ENCODE measurements at places on chromosomes 7 and 10.

GRCh38 chr10:101512738-101513137, 75.3 kb downstream of the POLL start:
- DNase-seq: no peak

DNA sequence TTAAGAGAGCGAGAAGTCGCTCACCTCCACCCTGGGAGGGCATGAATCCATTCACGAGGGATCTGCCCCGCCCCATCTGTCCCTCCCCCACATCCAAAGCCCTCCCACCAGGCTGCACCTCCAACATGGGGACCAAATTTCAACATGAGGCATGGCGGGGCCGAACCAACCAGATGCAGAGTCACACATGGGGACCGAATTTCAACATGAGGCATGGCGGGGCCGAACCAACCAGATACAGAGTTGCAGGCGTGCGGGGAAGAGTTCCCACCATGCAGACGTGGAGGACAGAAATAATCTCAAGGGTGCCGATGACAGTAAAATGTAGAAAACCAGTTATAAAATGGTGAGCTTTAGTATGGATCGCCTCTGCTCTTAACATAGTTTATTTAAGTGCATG, 564.4 kb downstream of the DNAJB6 start:
- DNase-seq: no peak

DNA sequence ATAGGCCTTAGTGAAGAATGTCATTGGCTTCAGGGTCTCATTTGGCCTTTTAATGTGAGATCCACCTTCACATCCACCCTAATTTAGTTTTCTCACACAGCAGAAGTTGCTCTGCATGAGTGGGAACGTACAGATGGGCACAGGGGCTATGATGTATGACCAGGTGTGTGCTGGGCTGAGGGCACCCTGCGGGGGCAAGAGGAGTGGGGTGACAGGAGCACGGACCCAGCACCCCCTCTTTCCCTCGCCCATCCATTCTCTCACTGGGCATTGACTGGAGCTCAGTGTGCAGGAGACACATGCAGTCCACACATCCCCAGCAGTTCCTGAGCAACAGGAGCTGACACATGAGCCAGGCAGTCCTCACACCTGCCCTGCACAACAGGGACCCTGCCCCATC, 95.1 kb upstream of the PPP2R2D start:
- no peak for DNase-seq

- DNase-seq: no peak
Observed at GRCh38 chr10:24415455-24416125, 206.7 kb downstream of the KIAA1217 start.

- DNase-seq: no peak
Observed at GRCh38 chr7:54596747-54597146, 54.6 kb downstream of the VSTM2A start.

DNA sequence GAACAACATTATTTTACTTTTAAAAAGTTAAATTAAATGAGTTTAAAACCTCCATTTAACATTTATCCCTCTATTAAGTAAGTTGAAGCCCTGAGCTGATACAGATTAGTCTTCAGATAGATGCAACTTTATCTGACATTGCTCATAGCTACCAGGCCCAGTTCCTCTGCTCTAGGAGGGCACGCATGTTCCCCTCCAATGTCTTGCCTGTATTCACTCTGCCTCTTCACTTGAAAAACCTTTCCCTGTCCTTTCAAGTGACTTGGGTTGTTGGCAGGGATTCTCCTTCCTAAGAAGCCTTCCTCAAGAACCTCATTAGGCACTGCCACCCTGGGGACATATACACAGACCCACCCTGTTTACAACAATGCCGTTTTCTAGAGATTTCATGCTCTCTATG, 270.4 kb downstream of the RELN start:
- no peak for DNase-seq

DNA sequence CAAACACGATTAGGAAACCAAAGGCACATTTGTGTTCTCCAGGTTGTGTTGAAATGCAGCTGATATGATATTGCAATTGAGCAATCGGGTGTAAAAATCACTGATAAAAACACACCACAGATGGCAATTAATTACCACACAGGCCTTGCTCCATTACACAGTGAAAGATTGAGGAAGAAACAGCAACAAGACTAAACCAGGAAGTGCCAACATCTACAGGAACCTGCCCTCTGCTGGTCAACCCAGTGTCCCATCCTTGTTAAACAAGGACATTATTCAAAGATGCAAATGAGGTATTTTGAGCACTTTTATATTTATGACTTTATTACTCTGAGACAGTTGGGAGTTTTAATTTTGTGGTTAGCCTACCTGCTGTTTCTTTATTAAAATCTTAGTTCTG, 765.6 kb upstream of the GHITM start:
- no peak for DNase-seq

DNA sequence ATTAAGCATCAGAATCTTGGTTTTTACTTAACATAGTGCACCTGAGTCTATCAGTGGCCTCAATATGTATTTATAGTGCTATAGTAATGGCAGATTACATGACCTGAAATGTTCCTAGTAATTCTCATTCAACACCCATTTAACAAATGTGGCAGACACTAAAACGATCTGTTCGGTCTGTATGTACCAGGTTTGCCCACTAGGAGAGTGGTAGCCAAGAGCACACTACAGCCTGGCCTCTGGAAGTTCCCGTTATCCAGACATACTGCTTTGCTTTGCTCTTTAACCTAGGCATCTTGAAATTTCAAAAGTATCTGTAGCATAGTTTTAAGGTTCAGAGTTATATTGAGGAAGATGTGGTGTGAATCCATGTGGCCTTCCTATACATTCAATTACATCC, 395.7 kb upstream of the NRG3 start:
- DNase-seq: no peak

- DNase-seq: no peak
Observed at GRCh38 chr7:114405427-114405826, 9.2 kb upstream of the FOXP2 start.

- DNase-seq: no peak
Observed at GRCh38 chr7:71311576-71311975, 179.6 kb downstream of the GALNT17 start.

- no peak for DNase-seq
Observed at GRCh38 chr10:132467464-132468149, 70.0 kb upstream of the INPP5A start.

DNA sequence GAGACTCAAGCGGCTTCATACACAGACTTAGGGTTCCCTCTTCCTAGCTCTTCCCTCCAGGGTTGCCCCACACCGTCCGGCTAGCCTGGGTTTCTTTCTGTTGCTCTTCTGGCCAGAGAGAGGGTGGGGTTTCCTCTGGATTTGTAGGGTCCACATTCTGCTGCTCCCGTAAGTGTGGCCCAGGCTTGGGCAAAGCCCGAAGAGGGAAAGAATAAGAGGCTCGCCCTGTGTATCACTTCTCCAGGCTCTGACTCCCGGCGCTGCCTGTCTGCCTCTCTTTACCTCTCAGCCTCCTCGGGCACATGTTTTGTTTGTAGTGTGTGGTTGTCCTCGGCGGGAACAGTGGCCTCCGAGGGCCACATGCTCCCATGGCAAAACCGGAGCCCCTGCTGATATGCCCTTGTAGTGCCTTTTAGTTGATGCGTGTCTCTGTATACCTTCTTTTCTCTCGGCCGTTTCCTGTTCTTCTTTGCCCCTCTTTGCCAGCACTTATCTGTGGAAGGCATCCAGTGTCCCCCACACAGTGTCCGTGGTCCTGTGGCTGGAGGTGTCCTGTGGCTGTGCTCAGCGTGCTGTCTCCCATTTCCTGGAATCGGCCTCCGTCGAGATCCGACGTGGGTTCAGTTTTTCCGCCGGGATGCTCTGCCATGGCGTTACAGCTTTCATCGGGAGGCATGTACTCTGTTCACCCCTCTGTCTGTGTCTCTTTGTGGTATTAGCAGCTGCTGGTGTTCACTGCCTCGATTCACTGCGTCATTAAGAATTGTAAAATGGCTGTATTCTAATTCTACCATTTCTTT, 102.9 kb downstream of the INPP5A start:
- no peak for DNase-seq

- DNase-seq: peak; percentile 94
Observed at GRCh38 chr10:118046395-118047156, at the start of gene RAB11FIP2. Gene RAB11FIP2 (minus strand): TSS chr10:118046941. CDS start chr10:118046163, 778 bp downstream.

DNA sequence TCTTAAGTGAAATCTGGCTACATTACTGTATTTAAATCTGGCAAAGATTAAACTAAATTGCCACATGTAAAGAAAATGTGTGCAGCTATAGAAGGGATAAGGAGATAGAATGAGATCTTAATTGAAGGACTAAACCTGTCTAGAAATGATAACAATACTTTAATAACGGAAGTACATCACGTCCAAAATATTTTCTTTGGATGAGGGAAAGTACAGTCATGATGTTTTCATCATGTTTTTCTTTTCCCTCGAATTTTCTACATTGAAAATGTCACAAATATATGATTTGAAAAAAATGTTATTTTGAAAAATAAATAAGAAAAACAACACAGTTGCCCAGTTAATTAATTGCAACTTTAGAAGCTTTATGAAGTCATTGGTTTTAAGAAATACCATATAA, 143.9 kb downstream of the ETV1 start:
- no peak for DNase-seq

DNA sequence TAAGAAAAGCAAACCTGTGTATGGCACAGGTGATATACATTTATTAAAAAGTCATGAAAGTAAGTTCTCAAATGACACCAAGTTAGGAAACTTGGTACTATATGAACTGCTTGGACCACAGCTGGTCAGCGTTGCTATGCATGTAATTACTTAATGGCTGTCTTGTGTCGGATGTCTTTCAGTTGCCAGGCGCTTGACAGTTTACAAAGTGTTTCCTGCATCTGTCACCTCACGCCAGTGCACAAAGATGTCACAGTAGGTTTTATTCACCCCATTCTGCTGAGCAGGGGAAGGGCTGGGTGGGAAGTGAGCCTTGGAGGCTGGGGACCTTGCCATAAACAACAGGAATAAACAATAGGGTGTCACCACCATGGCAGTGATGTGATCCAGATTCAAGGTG, 35.8 kb downstream of the ADAM12 start:
- DNase-seq: no peak

- no peak for DNase-seq
Observed at GRCh38 chr10:88095778-88096431, 232.5 kb downstream of the PTEN start.

- DNase-seq: no peak
Observed at GRCh38 chr10:44818701-44819127, 92.4 kb upstream of the TMEM72 start.

DNA sequence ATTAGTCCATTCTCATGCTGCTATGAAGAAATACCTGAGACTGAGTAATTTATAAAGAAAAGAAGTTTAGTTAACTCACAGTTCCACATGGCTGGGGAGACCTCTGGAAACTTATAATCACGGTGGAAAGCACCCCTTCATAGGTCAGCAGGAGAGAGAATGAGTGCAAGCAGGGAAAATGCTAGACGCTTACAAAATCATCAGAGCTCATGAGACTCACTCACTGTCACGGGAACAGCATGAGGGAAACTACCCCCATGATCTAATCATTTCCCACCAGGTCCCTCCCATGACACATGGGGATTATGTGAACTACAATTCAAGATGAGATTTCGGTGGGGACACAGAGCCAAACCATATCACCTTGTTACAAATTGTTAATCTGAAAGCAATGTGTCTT, 15.8 kb downstream of the TAS2R39 start:
- DNase-seq: no peak

DNA sequence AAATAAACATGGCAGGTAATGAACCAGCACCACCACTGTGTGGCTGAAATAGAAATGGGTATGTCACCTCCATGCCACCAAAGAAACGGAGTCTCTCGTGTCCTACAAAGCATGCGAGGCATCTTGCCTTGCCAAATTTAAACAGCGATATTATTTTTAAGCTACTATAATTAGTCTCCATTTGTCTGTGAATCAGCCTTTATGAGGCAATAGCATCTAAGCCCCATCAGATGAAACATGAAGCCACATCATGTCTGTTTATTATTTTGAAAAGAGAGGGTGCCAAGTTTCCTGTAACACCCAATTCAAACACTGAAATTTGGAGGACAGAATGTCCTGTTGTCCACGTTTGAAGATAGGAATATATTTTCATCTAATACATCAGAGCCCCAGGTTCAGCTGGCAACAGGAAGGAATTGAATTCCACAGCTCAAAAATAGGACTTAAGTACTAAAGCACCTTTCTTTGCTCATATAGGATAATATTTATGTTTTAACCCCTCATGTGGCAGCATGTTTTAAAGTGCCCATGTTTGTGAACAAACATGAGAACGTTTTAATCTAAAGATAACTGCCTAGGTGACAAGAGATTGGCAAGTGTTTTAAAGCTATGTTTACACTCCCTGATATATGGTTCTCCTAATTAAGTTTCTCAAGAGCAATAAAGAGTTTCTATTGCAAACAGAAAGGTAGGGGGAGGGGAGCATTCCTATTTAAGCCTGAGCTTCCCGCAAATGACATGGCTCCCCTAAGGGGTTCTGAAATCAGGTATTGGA, 86.8 kb downstream of the SORBS1 start:
- DNase-seq: no peak

DNA sequence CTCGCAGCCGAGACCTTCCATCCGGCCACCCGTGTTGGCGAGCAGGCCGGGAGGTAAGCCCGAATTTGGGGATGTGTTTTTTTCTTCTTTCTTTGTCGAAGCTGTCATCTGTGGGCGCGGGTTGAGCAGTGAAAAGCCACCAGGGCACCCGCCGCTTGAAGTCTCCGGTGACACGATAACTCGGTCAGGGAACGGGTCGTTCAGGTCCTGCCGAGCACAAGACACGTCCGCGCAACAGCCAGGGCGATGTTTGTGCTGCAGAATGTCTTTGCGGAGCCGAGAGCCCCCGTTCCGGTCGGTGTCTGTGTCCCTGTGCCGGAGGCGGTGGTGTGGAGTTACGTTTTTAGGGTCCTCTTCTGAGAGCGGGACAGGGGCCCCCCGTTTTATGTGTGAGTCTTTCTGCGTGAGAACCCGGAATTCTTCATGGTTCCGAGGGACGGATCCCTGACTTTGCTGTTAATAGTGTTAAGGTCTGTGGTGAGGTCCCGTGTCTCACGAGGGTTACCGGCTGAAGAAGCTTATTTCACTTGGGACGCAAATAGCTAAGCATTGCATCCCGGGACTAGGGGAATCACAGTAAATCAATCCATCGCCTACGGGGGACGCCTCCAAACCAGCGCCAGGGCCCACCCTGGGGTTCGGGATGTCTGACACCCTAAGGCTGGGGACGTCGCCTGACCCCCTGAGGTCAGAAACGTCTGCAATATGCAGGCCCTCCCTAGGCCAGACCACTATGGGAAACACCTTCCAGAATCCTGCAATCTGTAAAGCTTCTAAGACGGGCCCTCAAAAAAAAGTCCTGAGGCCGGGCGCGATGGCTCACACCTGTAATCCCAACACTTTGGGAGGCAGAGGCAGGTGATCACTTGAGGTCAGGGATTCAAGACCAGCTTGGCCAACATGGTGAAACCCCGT, 99.5 kb downstream of the ELFN1 start:
- DNase-seq: no peak

- no peak for DNase-seq
Observed at GRCh38 chr7:43491123-43491522, 91.8 kb upstream of the STK17A start.

DNA sequence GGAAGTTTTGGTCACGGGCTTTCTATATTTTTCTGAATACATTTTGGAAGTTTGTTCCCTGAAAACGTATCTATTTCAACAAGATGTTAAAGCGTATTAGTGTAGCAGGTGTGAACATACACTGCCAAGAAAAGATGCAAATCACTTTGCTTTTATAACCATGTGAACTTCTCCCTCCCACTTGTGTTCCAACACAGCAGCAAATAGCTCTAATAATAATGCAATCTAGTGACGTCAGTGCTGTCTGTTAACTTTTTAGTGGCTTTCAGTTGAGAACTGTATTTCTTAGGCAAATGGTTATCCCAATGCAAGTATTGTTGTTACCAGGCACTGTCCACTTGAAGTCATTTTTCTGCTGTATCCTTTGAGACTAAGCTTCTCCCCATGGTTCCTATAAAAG, 188.4 kb upstream of the IGFBP3 start:
- no peak for DNase-seq

Measured in CD4-positive, alpha-beta T cell treated with Interleukin-2 at 100 ng/mL for 4 hours (primary cell).